ENCODE measurements at places on chromosomes 2 and 18. TPM values are rescaled to one million over a fixed set of nuclear protein-coding genes. Genes with fewer than 3 reads are reported as not detected.

HOXD1 gene
- total RNA-seq: 0.10 TPM

SLC16A14 gene
- total RNA-seq: 1.6 TPM

NBAS gene
- 13.9 TPM for total RNA-seq

CCBE1 gene
- 8.7 TPM for total RNA-seq

ALS2 gene
- total RNA-seq: 13.2 TPM

FZD7 gene
- 6.2 TPM for total RNA-seq
